GM23338 (cell line): ENCODE measurements at places on chromosomes 2 and 18. TPM values are rescaled to one million over a fixed set of nuclear protein-coding genes. Genes with fewer than 3 reads are reported as not detected.

DNA sequence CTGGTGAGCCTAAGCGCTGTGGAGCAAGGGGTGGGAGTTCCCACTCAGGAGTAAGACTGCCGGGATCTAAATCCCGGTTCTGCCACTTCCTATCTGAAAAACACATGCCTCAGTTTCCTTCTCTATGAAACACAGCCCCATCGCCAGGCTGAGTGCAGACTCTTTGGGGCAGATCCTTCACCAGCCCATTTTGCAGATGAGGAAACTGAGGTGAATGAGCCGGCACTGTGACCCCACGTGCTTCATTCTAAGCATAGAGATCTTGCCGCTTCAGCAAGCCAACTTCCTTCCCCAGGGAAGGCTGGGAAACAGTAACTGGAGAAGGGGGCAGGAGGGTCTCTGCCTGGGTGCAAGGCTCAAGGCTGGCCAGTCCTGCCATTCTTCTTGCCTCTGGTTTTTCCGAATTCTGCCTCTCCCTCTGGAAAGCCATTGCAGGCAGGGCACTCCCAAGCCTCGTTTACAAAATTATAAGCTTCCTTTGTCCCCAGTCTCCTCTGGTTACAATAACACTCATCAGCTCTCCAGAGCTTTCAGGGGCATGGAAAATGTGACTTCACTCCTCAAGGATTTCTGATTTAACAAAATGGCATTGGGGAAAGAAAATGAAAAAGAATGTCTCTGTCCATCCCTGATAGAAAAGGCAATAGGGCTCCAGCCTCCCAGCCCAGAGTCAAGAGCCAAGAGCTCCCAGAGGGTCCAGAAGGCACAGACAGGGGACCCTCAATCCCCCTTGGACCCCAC is 249.2 kb downstream of the TNS1 start:
- no peak for DNase-seq

DNA sequence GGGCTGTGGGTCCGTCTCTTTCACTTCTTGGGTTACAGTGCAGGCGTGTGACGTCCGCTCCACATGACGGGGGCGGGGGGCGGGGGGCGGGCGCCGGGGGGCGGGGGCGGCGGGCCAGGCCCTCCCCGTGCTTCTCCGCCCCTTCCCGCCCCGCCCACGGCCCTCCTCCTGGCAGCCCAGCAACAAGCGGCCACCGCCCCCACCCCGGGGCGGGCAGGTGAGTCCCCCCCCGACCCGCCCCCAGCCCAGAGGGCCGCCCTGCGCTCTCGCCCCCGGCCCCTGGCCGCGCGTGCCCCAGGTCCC is 3.6 kb downstream of the ZNF516 start:
- peak; percentile 77 for DNase-seq

- no peak for DNase-seq
These were observed 43.0 kb downstream of the FBXO48 start for GRCh38 chr2:68423966-68424650.

GRCh38 chr2:235709969-235710879 is 216.4 kb downstream of the AGAP1 start:
- no peak for DNase-seq

GRCh38 chr2:18791172-18791797 is 201.9 kb upstream of the NT5C1B start:
- DNase-seq, result no peak

DNA sequence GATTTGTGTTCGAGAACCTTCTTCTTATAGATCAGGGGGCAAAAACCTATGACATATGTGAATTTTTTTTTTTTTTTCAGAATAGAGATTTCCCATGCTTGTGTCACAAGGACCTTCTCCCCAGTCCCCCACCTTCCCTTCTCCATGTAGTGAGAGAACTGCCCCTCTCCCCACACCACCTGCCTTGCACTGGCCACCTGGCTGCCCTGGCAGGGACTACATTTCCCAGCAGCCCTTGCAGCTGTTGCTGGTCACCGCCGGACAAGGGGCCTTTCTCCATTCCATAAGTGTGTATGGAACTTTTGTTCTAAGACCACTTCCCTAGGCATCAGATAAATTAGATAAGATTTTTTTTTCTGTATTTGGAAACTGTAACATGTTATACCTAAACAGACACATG is 22.2 kb downstream of the MBP start:
- peak; percentile 25 for DNase-seq

- DNase-seq, result no peak
These were observed 17.0 kb upstream of the BCL2 start for GRCh38 chr18:63336366-63337099.

DNA sequence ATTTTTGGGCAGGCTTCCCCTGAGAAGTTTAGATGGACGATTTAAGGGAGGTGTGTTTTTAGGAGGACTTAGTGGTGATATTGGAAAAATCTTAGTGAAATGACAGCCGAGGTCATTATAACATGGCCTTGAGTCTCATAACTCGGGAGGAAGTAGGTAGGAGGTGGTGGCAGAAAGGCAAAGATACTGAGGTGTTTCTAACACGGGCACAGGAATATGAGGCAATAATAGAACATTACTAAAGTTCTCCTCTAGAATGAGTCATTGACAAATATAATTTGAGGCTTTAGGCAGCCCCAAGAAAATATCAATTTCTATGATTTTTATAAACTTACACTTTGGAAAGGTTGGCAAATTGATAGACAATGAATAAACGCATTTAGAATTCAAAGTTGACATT is 146.1 kb upstream of the ZEB2 start:
- no peak for DNase-seq

PPIG gene
- total RNA-seq, result 38.8 and 40.7 TPM in 2 replicates

GRCh38 chr2:204909791-204910190 is 364.5 kb downstream of the PARD3B start:
- no peak for DNase-seq

GRCh38 chr2:164538240-164538866 is 82.9 kb downstream of the GRB14 start:
- DNase-seq, result peak; percentile 75

GRCh38 chr2:117936871-117937428 is 76.9 kb downstream of the CCDC93 start:
- no peak for DNase-seq

CARF gene
- total RNA-seq, result 1.6 and 3.3 TPM in 2 replicates

ZFAND2B gene
- 21.5 and 30.0 TPM in 2 replicates for total RNA-seq

DNA sequence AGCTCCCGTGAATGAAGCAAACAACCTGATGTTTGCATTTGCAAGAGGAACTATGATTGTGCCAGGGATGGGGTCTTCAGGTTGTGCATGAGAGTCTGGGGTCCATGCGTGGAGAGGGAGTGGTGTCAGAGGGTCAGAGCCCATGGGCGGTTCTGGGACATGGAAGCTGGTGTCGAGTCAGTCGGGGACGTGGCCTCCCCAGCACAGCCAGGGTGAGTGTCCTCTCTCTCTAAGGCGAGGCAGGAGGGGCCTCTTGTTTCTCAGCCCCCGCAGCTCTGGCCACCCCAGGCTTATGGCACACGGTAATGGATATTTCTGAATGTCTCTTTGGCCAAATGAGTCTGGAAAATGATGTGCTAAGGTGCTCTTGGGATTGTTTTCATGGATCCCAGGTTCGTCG is 118.6 kb downstream of the RTP5 start:
- DNase-seq, result no peak

GRCh38 chr2:161206471-161207032 is 46.3 kb downstream of the TANK start:
- DNase-seq, result no peak

DNA sequence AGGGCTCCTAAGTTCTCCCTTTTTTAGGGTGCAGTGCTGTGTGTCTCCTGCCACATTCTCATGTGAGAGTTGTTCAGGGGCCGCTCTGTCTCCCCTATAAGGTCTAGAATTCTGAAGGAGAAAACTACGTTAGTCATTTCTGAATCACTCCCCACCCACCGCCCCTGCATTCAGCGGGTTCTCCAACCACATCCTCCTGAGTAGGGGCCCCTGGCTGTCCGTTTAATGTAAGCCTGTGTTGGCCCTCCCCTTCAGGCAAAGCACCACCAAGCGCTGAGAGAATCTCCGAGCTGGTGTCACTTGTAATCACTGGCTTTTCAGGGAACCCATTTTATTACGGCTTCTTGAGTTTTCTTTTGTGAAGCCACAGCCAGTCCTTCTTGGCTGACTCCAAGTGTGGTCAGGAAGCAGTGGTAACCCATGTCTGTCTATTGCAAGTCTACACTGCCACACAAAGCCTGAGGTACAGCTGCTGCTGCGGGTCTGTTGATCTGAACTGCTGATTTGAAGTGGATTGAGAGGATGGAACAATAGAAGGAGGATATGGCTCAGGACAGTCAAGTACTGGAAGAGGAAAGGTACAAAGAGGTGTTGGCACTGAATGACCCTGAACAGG is 16.9 kb downstream of the LCT start:
- no peak for DNase-seq

POTEF gene
- total RNA-seq, result 1.8 and 3.0 TPM in 2 replicates

CNGA3 gene
- total RNA-seq, result not detected in 2 replicates

GRCh38 chr18:22314001-22314400 is 103.7 kb downstream of the CTAGE1 start:
- no peak for DNase-seq

HOXD10 gene
- total RNA-seq, result not detected in 2 replicates

DNA sequence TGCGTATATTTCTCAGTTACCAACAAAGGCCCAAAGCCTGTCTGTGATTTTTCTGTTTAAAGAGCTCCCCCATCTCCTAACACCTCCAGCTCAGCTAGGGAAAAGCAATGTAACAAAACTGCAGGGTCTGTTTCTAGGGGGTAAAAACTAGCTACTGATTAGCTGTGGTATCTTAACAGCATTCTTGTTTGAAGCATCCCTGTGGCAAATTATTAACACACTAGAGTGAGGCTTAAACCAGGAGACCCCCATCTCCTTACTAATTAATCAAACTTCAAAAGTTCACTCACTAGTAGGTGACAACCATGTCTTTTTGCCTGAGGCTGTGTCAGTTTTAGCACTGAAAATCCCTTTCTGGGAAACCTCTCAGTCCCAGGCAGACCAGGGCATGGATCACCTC is 186.2 kb upstream of the PARD3B start:
- no peak for DNase-seq

DNA sequence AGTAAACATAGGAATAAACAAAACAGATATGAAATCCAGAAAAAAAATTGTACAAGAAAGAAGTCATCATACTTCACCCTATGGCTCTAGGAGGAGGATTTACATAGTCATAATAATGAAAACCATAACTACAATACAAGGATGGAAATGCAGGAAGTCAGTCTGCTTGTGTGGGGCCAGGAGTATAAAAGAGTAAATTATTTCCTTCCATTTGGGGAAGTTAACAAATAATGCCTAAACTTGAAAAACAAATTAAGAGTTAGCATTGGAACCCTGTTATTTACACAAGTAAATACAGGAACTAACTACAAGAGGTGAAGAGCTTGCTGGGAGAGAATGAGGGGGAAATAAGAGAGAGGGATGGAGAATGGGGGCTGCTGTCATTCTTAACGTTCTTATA is 15.4 kb downstream of the TMEM163 start:
- DNase-seq, result no peak

RAB6C gene
- not detected in 2 replicates for total RNA-seq

RAB27B gene
- total RNA-seq, result 0.31 and 0.56 TPM in 2 replicates

- no peak for DNase-seq
These were observed 105.0 kb downstream of the CELF4 start for GRCh38 chr18:37460604-37461003.
